Stimulated activated CD4-positive, alpha-beta T cell treated with anti-CD3 and anti-CD28 coated beads, Interleukin-2, amount 100 ng/mL, for 4 hours (primary cell): ENCODE measurements at places on chromosomes 2 and 18.

- no peak for DNase-seq
These were observed 107.2 kb downstream of the GALNT1 start for GRCh38 chr18:35688757-35689156.

DNA sequence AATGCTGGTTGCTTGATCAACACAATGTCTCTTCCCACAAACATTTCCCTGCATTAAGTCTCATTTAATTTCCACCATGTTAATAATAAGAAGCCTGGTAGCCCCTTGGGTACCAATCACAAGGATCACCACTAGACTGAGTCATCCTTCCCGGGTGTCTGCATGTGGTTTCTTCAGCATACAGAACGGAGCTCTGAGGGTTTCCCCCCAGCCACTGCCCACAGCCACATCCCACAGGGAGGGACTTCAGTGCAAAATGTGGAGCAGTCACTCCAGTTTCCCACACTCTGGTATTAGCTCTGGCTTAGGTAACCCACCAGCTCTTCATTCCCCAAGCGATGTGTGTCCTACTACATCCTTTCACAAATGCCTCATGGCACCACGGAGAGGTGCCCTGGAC lies 42.7 kb upstream of the POLE4 start:
- no peak for DNase-seq

- DNase-seq, result no peak
These were observed 5.0 kb downstream of the THSD7B start for GRCh38 chr2:136770384-136770783.

- DNase-seq, result no peak
These were observed 55.3 kb upstream of the LAPTM4A start for GRCh38 chr2:20106746-20107145.

- DNase-seq, result no peak
These were observed 79.8 kb downstream of the RHOB start for GRCh38 chr2:20526708-20527107.

- no peak for DNase-seq
These were observed 35.4 kb downstream of the SFXN5 start for GRCh38 chr2:73035899-73036711.

- DNase-seq, result no peak
These were observed 62.5 kb downstream of the LHCGR start for GRCh38 chr2:48693066-48693465.

GRCh38 chr2:219868635-219869034 lies 241.2 kb downstream of the SLC4A3 start:
- DNase-seq, result no peak

GRCh38 chr2:104969564-104969963 lies 68.3 kb upstream of the MRPS9 start:
- DNase-seq, result no peak

- DNase-seq, result no peak
These were observed 1.2 kb downstream of the CDH20 start for GRCh38 chr18:61334491-61334850.

DNA sequence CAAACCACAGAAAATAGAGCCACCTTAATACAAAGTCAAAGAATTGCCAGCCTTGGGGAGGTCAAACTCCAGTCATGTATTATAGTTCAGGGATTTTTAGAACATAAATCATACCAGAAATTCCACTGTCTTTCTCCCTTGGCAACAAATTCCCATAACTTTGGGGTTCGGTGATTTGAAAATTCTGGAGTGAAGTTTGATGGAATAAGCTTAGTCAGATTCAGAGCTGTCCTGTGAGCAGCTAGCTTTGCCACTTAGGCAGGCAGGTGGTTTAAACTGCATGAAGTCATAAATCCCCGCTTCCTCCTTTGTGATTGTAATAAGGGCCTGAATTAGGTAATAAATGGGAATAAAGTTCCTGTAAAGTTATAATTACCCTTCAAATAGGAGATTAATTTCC lies 457.0 kb upstream of the HNMT start:
- DNase-seq, result no peak
